Stimulated activated CD8-positive, alpha-beta memory T cell treated with anti-CD3 and anti-CD28 coated beads, Interleukin-15, amount 100 ng/mL, for 24 hours (primary cell): ENCODE measurements at places on chromosomes 12 and 14.
A peak's percentile ranks its signal among the peaks of the same experiment; 100 is the strongest.

GRCh38 chr12:55670276-55670675 lies 33.6 kb downstream of the OR10P1 start:
- DNase-seq: no peak

- DNase-seq: no peak
These were observed 353.7 kb downstream of the APAF1 start for GRCh38 chr12:98998697-98999299.

DNA sequence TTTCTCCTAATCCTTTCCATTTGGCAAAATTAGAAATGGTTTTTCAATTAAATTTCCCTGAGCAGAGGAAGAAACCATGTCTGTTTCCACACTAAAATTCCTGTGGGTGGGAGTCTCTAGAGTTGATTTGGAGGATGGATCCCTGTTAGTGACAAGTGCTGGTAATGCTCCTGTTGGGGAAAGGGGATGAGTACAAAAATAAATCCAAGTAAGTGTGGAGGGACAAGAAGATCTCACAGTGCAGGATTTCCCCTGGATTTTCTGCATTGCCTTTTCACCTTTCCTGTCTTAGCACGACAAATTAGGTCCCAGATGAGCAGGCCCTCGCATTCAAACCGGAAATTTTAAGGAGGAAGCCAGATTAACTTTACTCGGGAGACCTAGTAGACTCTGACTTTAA lies 107.5 kb downstream of the DAD1 start:
- no peak for DNase-seq

- DNase-seq: no peak
These were observed 283 bp downstream of the LMO3 start for GRCh38 chr12:16605642-16606116.

DNA sequence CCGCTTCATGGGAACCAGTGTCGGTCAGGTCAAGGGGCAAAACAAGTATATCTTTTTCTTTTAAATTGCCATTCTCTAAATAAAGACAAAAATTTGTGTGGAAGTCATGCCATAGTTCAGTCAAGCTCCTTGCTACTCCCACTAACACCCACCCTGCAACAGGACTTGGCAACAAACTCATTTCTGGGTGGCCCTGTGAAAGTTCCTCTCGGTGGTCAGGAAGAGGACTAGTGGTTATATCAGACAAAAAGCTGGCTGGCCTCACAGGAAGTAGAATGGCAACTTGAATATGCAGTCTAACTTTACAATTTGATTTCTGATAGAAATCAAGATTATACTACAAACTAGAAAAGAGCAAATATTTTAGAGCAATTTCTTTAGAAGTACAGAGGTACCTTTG lies 11.2 kb downstream of the DHRS7 start:
- no peak for DNase-seq

DNA sequence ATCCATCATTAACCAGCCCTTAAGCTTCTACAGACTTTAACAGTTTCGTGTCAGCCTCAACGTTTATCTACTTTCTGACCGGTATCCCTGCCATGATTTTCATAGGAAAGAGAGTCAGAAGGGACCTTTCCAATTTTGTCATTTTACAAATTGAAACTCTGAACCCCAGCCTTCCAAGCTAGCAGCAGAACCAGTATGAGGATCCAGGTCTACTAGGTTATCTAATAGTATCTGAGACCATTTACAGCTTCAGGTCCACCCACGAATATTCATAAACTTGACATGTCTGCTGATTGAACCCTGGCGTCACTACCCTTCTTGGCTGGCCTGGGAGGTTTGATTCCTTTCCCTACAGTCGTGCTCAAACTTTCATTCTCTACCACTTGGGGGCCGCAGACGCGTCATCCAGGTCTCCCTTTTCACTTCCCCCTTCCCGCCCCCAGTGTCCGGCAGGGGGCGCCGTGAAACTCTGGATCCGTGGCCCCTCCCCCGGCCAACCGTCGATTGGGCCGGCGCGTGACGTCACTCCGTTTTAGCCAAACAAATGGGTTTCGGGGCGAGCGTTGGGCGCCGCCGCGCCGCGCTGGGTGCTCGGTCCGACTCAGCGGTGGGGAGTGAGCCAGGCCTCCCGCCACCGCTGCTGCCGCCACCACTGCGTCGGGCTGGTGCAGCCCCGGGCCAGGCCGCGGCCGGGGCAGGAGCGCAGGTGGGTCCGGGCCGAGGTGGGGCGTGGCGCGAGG lies at the start of gene FBXO34:
Gene FBXO34 (plus strand): TSS at position 590 of the 740 bp plus-strand sequence. CDS start 78,970 bp downstream, outside the sequence.
- DNase-seq: peak; percentile 100

GRCh38 chr12:83123039-83123438 lies 436.3 kb downstream of the TMTC2 start:
- DNase-seq: no peak

DNA sequence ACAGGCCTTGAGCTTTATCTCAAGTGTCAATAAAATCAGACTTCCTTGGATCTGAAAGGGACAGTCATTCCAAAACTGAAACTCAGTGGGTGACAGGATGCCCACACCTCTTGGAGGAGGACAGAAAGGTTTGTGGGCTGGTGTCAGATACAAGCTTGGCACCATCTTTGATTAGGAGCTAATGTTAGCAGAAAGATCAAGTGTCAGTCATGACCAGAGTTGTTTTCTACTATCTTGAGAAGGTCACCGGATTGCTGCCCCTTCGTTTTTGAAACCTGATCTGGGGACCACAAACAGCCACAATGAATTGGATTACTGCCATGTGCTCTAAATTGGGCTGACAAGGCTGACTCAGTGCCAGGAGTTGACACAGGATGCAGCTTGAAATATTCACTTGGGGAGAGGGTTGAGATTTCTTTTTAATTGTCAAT lies 88.3 kb downstream of the OTOGL start:
- DNase-seq: no peak

DNA sequence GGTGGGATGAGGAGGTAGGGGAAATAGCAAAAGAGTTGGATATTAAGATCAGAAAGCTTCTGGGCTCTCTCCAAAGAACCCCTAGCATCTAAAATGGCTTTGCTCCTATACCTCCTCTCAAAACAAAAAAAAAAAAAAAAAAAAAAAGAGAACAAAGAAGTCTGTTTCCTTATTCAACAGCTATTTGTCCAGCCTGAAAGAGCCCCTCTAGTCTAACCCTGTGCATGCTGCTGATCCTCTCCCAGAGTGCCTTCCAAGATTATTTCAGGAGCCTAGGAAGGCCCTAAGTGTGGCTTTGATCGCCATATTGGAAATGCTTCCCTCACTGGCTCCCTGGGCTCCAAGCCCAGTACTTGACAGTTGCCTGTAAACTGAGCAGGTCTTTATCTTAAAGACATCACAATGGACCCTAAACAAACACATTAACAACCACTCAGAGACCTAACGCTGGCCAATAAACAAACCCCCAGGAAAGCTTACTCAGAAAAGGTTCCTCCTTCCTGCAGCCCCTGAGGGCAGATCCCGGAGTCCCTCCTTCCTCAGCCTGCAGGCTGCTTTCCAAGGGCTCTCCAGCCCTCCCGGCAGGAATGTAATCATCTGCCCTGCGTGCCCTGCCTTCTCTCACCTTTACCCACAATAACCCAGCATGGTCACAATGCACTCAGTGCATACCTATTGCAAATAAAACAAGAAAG lies 17.4 kb upstream of the COL2A1 start:
- no peak for DNase-seq

- no peak for DNase-seq
These were observed 23.2 kb upstream of the CCNT1 start for GRCh38 chr12:48739618-48740269.

DNA sequence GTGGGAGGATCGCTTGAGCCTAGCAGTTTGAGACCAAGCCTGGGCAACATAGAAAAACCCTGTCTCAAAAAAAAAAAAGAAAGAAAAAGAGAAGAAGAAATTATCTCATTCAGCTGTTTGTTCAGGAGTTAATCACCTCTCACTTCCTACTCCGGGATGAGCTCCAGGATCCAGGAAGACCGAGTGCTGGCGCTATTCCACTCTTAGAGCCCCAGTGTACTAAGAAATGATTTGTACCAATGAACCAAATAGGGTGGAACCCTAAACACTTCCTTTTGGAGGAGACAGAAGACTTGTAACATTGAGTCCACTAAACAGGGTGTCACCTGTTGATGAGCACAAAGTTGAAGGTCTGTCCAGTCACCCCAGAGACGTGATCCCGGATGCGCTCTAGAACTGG lies 3.6 kb downstream of the ALKBH2 start:
- no peak for DNase-seq

GRCh38 chr12:15372352-15372751 lies 50.0 kb downstream of the PTPRO start:
- DNase-seq: no peak

DNA sequence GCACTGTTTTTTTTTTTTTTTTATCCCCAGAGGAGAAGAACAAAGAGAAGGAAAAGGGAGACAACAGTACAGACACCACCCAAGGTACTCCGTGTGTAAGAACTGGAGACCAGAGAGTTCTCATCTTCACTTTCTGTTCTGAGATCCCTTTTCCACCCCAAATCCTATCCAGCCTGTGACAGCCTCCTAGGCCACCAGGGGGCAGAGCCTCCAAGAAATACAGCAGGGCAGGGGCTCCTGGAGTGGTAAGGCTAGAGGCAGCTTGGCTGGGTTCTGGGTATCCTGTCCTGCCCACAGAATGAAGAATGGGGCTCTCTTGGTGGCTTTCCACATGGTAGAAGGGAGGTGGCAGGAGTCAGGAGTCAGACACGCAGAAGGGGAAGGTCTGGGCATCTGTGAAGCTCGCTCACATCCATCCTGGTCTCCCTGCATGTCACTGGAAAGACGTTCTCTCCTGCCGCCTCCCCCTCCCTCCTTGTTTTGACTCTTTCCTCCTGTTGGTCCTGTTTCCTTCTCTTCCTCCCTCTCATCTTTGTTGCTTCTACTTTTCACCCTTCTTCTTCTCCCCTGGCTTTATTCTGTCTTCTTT lies 12.0 kb downstream of the CLSTN3 start:
- no peak for DNase-seq

DNA sequence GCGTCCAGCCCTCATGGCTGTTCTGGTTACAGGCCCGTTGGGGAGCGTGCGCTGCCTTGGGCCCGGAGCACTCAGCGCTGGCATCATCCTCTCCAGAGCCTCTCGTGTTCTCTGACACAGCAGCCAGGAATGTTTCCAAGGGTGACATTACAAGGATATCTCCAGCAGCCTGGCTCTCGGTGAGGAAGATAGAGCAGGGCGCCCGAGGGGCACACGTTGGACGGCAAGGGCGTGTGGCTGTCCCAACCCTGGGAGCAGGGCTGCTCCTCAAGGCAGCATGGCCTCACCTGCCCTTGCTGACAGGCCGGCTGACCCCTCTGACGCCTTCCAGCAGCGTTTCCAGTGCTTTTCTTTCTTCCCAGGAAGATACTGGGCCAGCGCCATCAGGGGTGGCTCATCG lies 14.4 kb downstream of the LRCOL1 start:
- DNase-seq: no peak

- no peak for DNase-seq
These were observed 6.2 kb downstream of the FOXJ2 start for GRCh38 chr12:8038659-8039114.

- peak; percentile 89 for DNase-seq
These were observed at the start of gene PIGH for GRCh38 chr14:67599698-67600561. Gene PIGH, minus strand, starts transcription at chr14:67600268. Its CDS starts 65 bp downstream, at chr14:67600203.

DNA sequence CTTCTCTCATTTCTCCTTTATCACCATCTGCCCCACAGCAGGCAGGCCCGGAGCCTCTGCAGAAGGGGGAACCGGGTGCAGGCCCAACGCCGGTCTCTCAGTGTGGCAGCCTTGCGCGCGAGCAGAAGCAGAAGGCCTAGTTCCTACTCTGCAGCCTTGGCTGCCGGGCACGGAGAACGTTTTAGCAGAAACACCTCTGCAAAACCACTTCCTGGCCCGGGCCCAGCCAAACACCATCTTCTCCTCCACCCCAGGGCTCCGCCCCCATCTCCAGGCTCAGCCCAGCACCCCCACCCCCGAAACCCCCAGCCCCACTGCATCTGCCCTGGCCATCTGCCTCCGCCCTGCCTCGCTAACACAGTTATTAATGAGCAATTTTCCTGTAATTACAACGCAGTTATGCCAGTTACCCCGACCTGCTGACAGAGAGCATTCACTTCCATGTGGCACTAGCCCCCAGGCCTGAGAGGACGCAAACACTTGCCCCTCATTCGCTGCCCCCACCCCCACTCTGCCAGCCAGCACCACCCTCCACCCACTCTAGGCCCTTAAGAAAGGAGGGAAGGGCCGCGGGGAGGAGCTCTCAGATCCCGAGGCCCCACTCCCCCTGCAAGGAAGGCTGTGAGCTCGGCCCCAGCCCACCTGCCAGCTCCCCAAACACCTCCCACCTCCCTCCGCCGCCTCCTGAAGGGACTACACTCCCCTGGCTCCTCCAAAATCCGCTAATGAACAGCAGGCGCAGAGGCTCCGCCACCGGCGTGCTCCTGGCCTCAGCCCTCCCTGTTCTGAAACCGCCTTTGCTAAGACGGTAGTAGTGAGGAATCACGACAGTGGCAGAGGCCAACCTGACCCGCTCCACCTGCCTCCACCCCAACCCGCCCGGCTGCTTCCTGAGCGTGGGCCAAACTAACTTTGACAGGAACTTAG lies 44.7 kb upstream of the FBRSL1 start:
- peak; percentile 37 for DNase-seq

GRCh38 chr14:96405677-96406076 lies 13.7 kb downstream of the AK7 start:
- DNase-seq: no peak

- DNase-seq: no peak
These were observed 129.1 kb upstream of the TMCC3 start for GRCh38 chr12:94779485-94779884.

GRCh38 chr12:54352891-54353874 lies 11.1 kb downstream of the GPR84 start:
- no peak for DNase-seq

DNA sequence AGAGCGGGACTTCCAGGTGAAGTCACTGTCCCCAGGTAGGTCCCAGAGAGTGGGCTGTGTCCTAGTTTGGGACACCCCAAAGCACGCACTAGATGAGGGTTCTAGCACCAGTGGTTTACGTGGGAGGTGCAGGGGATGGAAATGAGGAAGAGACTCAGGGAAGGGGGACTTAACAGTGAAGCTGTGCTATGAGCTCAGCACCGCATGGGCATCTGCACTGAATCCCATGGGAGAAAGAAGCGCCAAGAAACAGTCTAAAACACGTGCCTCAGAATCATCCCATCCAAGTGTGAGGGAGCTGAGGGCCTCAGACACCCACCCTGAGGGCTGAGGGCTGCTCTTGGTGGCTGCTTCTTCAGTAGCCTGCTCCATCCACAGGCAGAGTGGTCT lies 71.5 kb upstream of the ZFP36L1 start:
- no peak for DNase-seq

DNA sequence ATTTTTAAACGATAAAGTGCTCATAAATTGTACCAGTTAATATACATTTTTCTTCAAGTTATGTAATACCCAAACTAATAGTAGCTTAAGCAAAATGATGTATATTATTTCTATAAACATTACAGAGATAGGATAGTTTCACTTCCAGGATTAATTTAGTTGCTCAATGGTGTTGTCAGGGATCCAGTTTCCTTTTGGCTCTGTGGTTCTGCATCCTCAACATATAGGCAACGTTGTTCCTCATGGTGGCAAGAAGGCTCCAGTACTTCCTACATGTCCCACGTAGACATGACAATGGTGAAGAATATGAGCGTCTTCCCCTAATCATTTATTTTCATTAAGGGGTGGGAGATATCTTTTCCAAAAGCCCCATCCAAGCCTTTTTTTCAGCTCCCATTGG lies 60.7 kb upstream of the DCD start:
- DNase-seq: no peak
